ENCODE measurements at places on chromosomes 1 and 21. TPM values are rescaled to one million over a fixed set of nuclear protein-coding genes. Genes with fewer than 3 reads are reported as not detected.

Gene IARS2
- 73.5 TPM for total RNA-seq

GRCh38 chr1:15592285-15592684 lies 7.4 kb upstream of the AGMAT start:
- H3K27me3 ChIP-seq = no peaks in the 10 kb centered on the region
- DNase-seq = no peak
- no peaks in the 10 kb centered on the region for H3K4me1 ChIP-seq
- H3K36me3 ChIP-seq = no peaks in the 10 kb centered on the region
- H3K27ac ChIP-seq = no peak overlapping the region

Gene ARTN
- 10.6 TPM for total RNA-seq

Gene CSMD2
- 5.2 TPM for total RNA-seq

DNA sequence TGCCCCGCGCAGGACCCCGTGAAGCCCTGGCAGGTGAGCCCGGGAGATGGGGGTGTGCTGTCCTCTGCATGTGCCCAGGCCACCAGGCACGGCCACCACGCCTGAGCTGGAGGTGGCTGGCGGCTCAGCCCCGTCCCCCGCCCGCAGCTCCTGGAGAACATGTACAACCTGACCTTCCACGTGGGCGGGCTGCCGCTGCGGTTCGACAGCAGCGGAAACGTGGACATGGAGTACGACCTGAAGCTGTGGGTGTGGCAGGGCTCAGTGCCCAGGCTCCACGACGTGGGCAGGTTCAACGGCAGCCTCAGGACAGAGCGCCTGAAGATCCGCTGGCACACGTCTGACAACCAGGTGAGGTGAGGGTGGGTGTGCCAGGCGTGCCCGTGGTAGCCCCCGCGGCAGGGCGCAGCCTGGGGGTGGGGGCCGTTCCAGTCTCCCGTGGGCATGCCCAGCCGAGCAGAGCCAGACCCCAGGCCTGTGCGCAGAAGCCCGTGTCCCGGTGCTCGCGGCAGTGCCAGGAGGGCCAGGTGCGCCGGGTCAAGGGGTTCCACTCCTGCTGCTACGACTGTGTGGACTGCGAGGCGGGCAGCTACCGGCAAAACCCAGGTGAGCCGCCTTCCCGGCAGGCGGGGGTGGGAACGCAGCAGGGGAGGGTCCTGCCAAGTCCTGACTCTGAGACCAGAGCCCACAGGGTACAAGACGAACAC lies 1.8 kb downstream of the TAS1R3 start:
- H3K36me3 ChIP-seq = no peaks in the 10 kb centered on the region
- no peaks in the 10 kb centered on the region for H3K4me1 ChIP-seq
- no peaks in the 10 kb centered on the region for H3K27me3 ChIP-seq
- no peak overlapping the region for H3K27ac ChIP-seq
- H3K4me3 ChIP-seq = no peak overlapping the region

Gene SPRR1B
- total RNA-seq = not detected

DNA sequence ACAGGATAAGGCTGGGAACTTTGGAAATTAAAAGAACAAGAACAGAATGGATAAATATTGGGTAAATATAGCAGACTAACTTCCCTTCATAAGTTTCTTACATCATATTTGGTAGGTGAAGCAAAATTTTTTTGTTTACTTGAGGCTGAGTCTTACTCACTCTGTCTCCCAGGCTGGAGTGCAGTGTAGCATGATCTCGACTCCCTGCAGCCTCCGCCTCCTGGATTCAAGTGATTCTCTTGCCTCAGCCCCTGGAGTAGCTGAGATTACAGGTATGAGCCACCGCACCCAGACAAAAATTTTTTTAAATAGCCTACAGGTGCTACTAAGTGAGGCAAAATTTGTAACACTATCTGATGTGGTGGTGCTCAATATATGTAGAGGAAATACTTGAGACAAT lies 50.7 kb downstream of the TM2D1 start:
- no peaks in the 10 kb centered on the region for H3K4me1 ChIP-seq
- H3K36me3 ChIP-seq = no peaks in the 10 kb centered on the region
- H3K27me3 ChIP-seq = no peaks in the 10 kb centered on the region
- H3K4me3 ChIP-seq = no peak overlapping the region
- DNase-seq = no peak
- H3K27ac ChIP-seq = no peak overlapping the region

Data from H9 (cell line).